ENCODE measurements at places on chromosomes 4 and X. TPM values are rescaled to one million over a fixed set of nuclear protein-coding genes. Genes with fewer than 3 reads are reported as not detected.

PPEF1 gene
- polyA plus RNA-seq, result 0.22 TPM

MAGEA2B gene
- not detected for polyA plus RNA-seq

PRSS12 gene
- polyA plus RNA-seq, result 2.9 TPM

NAP1L3 gene
- 0.63 TPM for polyA plus RNA-seq

PAGE2 gene
- not detected for polyA plus RNA-seq

SLC9B1 gene
- 0.22 TPM for polyA plus RNA-seq

TRO gene
- polyA plus RNA-seq, result 1.9 TPM

HSFX1 gene
- 0.51 TPM for polyA plus RNA-seq

LDB2 gene
- polyA plus RNA-seq, result 18.1 TPM

SORCS2 gene
- 2.3 TPM for polyA plus RNA-seq

SPIN3 gene
- polyA plus RNA-seq, result 5.1 TPM

CSAG3 gene
- not detected for polyA plus RNA-seq

MAGED4B gene
- polyA plus RNA-seq, result 7.4 TPM

ARR3 gene
- not detected for polyA plus RNA-seq

GYG2 gene
- polyA plus RNA-seq, result 0.59 TPM

MSX1 gene
- polyA plus RNA-seq, result 2.5 TPM

MBTPS2 gene
- 2.0 TPM for polyA plus RNA-seq

ARAP2 gene
- 5.9 TPM for polyA plus RNA-seq

ZCCHC12 gene
- polyA plus RNA-seq, result 0.10 TPM

FABP2 gene
- not detected for polyA plus RNA-seq

LRCH2 gene
- polyA plus RNA-seq, result 2.1 TPM

ACE2 gene
- 0.53 TPM for polyA plus RNA-seq

CHIC2 gene
- 12.6 TPM for polyA plus RNA-seq

F11 gene
- 3.2 TPM for polyA plus RNA-seq

AREG gene
- polyA plus RNA-seq, result 5.3 TPM

DDX53 gene
- polyA plus RNA-seq, result not detected

PWWP3B gene
- 0.73 TPM for polyA plus RNA-seq

PHOX2B gene
- polyA plus RNA-seq, result not detected

RTL9 gene
- 0.02 TPM for polyA plus RNA-seq

IL3RA gene
- polyA plus RNA-seq, result 52.2 TPM

MANBA gene
- polyA plus RNA-seq, result 19.9 TPM

NAT8L gene
- 0.06 TPM for polyA plus RNA-seq

NEXMIF gene
- 0.08 TPM for polyA plus RNA-seq

TNMD gene
- not detected for polyA plus RNA-seq

CFAP47 gene
- polyA plus RNA-seq, result 0.68 TPM

RS1 gene
- 3.5 TPM for polyA plus RNA-seq

MAMLD1 gene
- polyA plus RNA-seq, result 2.7 TPM

PFKFB1 gene
- 0.06 TPM for polyA plus RNA-seq

MAGEC1 gene
- not detected for polyA plus RNA-seq

TCEAL6 gene
- polyA plus RNA-seq, result not detected

TIMP1 gene
- polyA plus RNA-seq, result 2,202 TPM

PAK3 gene
- polyA plus RNA-seq, result 0.10 TPM

MID2 gene
- polyA plus RNA-seq, result 2.4 TPM

PLXNB3 gene
- polyA plus RNA-seq, result 1.7 TPM

RHOXF2B gene
- polyA plus RNA-seq, result not detected

CRMP1 gene
- 6.6 TPM for polyA plus RNA-seq

ERAS gene
- not detected for polyA plus RNA-seq

KIF4A gene
- 0.33 TPM for polyA plus RNA-seq

GAGE1 gene
- not detected for polyA plus RNA-seq

FMR1NB gene
- not detected for polyA plus RNA-seq

ITIH6 gene
- polyA plus RNA-seq, result not detected

TEX13D gene
- polyA plus RNA-seq, result 0.04 TPM

Data from lung (tissue), 17 donors.